H1 (cell line): ENCODE measurements at places on chromosomes 1 and 21. TPM values are rescaled to one million over a fixed set of nuclear protein-coding genes. Genes with fewer than 3 reads are reported as not detected.

Gene PAQR7
- 7.3 and 7.7 TPM in 2 replicates for total RNA-seq

Gene CELA2A
- total RNA-seq = not detected in 2 replicates

DNA sequence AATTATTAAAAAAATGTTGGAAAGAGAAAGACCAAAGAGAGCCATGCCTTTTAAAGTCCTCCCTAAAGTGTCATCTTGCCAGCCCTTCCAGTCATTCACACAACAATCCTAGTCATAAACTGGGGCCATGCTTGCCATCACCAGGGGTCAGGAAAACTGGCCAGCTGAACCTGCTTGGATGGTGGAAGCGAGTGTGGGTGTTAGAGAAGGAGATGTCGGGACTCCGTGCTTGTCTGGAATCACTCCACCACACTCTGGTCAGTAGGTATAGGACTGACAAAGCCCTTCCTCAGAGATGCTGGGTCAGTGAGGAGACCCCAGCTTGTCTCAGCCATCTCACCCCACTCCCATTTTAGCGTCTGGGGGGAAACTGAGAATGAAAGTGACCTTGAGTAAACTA is 3.3 kb upstream of the HAPLN2 start:
- H3K27me3 ChIP-seq = peaks cover 9% of the 10 kb centered on the region
- H3K27ac ChIP-seq = no peak overlapping the region
- no peaks in the 10 kb centered on the region for H3K36me3 ChIP-seq
- no peak overlapping the region for H3K4me3 ChIP-seq

DNA sequence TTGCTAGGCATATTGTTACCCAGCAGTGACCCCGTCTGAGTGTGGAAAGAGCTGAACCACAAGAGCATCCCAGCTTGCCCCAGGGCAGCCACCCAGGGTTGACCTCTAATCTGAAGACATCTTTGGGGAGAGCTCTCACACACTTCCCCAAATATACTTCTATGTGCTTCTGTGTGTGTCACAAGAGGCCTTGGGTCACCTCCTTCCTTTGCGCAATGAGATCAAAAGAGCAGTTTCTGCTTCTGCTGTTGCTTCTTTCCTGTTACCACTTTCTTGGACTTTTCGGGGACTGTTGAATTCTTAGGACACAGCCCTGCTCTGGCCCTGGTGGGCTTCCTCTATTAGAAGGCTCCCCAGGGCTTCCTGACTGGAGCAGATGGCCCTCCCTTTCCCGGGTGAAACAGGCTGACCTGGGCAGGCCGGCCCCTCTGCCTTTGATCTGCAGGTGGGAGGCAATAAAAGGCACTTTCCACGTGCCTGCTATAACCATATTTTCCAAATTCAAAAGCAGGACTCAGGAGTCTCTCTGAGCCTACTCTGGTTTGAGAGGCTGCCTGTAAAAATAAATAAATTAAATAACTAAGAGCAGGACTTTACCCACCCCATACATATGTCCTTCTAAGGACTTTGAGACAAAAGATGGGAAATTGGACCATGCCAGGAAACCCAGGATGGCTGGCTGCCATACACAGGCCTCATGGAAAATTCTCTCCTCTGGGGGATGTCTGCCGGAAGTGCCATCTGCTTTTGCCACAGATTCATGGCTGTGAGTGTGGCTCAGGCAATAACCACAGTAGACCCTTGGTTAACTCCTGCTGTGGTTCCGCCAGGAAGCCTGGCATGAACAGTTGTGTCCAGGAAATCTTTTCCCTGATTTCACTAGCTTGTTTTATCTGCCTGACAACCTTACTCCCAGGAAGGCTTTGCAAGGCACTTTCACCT is 28.3 kb upstream of the RCSD1 start:
- H3K36me3 ChIP-seq = no peaks in the 10 kb centered on the region
- no peak for DNase-seq
- H3K27me3 ChIP-seq = no peaks in the 10 kb centered on the region
- peaks cover 5% of the 10 kb centered on the region; the same call in 1 of the 2 replicates for H3K4me1 ChIP-seq

DNA sequence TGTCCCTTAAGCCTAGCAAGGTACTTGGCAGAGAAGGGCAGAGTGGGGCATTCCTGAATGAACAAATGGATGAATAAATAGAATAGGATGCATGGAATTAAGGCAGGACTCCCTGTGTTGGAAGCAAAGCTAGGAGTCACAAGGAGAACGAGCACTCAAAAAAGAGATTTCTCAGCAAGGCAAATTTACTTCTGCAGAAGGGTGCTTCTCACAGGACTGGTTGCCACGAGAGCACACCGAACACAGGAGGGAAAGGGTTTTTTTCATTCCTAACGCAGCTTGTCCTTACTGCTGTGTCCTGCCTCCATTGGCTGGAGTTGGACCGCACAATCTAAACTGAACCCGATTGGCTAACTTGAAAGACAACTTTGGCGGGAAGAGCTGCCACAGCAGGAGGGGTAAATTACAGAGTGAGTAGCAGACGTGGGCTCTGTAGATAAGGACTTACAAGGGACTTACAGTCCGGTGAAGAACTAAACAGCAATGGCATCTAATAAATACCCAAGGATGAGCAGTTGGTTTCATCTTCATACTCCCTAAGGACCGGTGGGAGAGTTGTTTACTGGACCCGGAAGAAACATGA is 52.4 kb downstream of the KIF26B start:
- no peaks in the 10 kb centered on the region; the same call in 1 of the 2 replicates for H3K4me1 ChIP-seq
- no peak for DNase-seq
- no peaks in the 10 kb centered on the region for H3K36me3 ChIP-seq
- H3K27ac ChIP-seq = no peak overlapping the region

DNA sequence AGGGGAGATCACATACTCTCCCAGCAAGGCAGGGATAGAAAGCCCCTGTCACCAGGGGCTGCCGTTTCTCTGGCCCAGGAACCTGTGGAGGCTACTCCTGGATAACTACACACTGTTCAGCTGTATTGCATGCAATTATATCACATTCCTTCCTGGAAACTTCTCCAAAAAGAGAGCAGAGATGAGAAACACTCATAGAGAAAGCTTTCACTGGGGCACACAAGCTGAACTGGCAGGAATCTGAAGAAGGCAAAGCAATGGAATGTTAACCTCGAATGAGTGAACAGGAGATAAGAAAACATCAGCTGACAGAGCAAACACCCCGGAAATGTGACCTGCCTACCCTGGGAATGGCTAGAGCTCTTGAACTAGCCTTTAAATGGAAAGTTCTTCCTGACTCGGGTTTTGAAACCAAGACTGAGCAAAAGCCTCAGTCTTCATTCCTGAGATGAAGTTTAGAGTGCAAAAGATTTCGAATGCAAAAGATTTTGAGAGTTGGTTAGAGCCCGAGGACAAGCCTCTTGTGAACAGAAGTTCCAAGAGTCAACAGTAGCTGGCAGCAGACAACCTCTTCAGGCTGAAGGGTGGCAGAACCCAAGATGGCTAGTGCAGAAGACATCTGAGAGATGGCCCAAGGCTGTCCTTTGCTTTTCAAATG is 32.3 kb downstream of the CCN1 start:
- H3K27me3 ChIP-seq = no peaks in the 10 kb centered on the region
- no peak overlapping the region for H3K27ac ChIP-seq
- DNase-seq = no peak
- no peak overlapping the region for H3K4me3 ChIP-seq

- H3K27ac ChIP-seq = no peak overlapping the region
- no peak for DNase-seq
- H3K4me1 ChIP-seq = no peaks in the 10 kb centered on the region
- no peaks in the 10 kb centered on the region for H3K27me3 ChIP-seq
- H3K4me3 ChIP-seq = no peak overlapping the region
Measured at GRCh38 chr1:90144820-90145219, 149.9 kb downstream of the ZNF326 start.

Gene HS2ST1
- total RNA-seq = 24.0 and 28.3 TPM in 2 replicates
